Stimulated activated CD4-positive, alpha-beta T cell treated with anti-CD3 and anti-CD28 coated beads, Interleukin-1b, Interleukin-23, amount 100 ng/mL, for 24 hours (primary cell): ENCODE measurements at places on chromosomes 6 and 20.

GRCh38 chr6:153858529-153858928 lies 180.5 kb upstream of the OPRM1 start:
- no peak for DNase-seq

DNA sequence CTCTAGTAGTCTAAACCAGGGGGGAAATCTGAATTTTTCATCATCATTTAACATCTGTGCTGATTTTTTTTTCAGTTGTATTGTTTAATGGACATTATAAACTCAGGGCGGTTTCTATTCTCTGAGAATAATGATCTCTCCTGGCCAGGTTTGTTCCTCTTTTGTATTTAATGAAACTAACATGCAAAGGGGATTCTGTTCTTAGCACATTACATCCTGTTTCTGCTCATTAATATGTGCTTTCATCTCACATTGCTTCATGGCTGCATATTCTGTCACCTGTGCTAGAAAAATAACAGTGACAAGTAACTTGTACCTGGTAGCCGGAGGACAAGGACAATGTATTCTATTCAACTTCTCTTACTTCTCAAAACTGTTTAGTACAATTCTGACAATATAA lies 806 bp downstream of the HLA-DOB start:
- DNase-seq: no peak

DNA sequence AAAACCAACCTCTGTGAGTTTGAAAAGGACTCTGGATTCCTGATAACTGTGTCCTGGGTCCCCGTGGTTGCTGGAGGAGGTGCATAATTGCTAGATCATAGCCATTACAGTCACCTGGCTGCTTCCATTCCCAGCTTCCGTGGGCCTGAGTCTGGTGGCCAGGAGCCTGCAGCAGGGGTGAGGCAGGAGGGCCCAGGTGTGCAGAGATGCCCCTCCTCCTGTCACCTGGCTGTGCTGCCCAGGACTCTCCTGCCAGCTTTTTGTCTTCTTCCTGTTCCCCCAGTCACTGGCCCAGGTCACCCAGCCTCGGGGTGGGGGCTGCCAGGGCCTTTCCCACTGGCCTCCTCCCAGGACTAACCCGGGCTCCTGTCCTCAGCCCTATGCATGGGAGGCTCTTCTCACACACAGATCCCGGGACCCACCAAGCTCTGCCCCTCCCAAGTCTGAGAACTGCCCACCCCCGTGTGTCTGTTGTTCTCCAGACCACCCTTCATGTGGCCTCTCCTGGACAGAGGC lies 30.0 kb downstream of the RAET1L start:
- no peak for DNase-seq

DNA sequence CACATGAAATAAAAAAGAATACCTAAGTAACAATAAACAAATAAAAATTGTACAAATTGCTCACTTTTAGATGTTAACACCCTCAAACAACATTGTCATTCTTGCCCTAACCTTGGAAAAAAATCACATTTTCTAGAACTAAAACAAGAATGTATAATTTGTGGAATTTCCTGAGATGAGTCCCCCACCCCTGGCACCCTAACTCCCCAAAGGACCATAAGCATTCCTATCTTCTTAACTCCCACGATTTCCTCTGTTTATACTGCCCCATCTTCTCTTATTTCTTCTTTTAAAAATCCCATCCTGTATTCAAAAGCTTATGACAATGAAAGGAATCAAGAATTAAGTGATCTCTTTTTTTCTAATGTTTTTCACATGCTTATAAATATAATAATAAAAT lies 70.9 kb downstream of the IBTK start:
- DNase-seq: no peak

GRCh38 chr20:3660262-3661059 lies 2.7 kb downstream of the GFRA4 start:
- DNase-seq: no peak

- no peak for DNase-seq
Measured at GRCh38 chr6:138456401-138456790, 42.9 kb downstream of the NHSL1 start.

GRCh38 chr6:52103623-52104022 lies 16.2 kb upstream of the PKHD1 start:
- DNase-seq: no peak

DNA sequence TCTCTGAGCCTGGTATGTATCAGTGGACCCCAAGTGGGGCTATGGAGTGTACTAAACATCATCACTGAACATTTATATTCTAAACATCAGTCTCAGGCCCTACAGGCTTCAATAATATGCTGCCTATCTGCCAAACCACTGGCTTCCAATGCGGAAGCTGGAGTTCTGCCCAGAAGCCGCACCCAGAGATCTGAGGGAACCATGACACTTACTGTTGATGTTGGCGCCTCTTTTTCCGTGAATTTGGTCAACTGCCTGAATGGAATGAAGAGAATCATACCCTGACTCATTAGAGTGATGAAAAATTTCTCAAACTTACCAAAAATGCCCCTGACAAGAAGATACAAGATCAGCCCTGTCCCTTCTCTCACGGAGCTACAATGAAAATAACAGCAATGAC lies 66.2 kb downstream of the SLC22A23 start:
- DNase-seq: no peak

GRCh38 chr6:20197251-20197650 lies 15.0 kb downstream of the MBOAT1 start:
- no peak for DNase-seq

- DNase-seq: no peak
Measured at GRCh38 chr6:21087188-21087587, 506.4 kb upstream of the SOX4 start.

- no peak for DNase-seq
Measured at GRCh38 chr6:143007646-143008045, 53.0 kb upstream of the AIG1 start.

GRCh38 chr20:1204576-1204975 lies 1.3 kb downstream of the C20orf202 start:
- DNase-seq: no peak

DNA sequence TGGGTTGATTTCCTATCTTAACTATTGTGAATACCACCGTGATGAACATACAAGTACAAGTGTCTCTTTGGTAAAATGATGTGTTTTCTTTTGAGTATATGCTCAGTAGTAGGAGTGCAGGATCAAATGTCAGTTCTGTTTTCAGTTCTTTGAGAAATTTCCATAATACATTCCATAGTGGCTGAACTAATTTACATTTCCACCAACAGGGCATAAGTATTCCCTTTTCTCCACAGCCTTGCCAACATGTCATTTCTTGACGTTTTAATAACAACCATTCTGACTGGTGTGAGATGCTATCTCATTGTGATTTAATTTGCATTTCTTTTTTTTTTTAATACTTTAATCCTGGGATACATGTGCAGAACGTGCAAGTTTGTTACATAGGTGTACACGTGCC lies 268.8 kb downstream of the CENPW start:
- DNase-seq: no peak

- DNase-seq: no peak
Measured at GRCh38 chr20:17735959-17736621, 36.3 kb downstream of the BANF2 start.

DNA sequence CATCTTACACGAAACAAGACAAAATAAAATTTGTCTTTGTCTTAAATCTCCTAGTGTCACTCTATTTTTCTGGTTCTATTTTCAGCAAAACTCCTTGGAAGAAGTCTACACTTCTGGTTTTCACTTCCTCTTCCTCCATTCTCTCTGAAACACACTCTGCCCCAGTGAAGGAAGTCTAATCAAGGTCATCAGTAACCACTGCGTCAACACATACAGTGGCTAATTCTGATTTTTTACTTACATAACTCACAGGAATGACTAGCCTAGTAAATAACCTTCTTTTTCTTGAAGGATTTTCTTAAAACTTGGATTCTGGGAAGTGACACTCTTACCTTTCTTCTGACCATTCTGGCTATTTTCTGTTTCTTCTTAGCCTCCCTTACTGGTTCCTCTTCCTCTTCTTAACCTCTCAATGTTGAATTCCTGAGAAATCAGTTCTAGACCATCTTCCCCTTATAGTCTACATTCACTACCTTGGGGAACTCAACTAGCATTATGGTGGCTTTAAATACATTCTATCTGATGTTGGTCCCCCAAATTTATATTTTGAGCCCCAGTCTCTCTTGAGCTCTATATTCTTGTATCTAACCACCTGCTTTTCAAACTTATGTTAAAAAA lies 37.5 kb downstream of the AIG1 start:
- no peak for DNase-seq

DNA sequence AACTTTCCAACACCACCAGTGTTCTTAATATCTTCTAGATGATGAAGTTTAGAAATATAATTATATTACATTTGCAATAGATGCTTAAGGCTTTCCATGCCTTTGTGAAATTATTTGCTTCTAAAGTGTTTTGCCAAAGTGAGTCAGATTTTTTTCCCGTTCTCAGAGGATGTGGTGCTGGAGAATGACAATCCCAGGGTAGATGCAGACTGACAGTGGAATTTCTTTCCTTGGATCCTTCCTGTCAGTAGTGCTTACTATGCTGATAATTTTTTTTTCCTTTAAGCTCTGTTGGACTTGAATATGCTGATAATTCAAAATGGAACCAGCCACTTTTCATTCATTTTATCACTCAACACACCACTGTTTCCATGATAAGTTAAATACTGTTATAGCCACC lies 59.9 kb upstream of the SOX4 start:
- no peak for DNase-seq

- no peak for DNase-seq
Measured at GRCh38 chr6:116397914-116398313, 27.2 kb downstream of the DSE start.

GRCh38 chr6:87944541-87944954 lies 103.1 kb upstream of the SPACA1 start:
- no peak for DNase-seq

GRCh38 chr6:111970426-111970825 lies 83.5 kb upstream of the CCN6 start:
- no peak for DNase-seq
